Osteocyte (in vitro differentiated cells): ENCODE measurements at places on chromosomes 6 and 20. TPM values are rescaled to one million over a fixed set of nuclear protein-coding genes. Genes with fewer than 3 reads are reported as not detected.

GRCh38 chr6:34061348-34061747 lies 84.5 kb downstream of the GRM4 start:
- peaks cover 28% of the 10 kb centered on the region for H3K27me3 ChIP-seq
- no peak overlapping the region for H3K4me3 ChIP-seq
- no peaks in the 10 kb centered on the region for H3K36me3 ChIP-seq
- no peak for DNase-seq
- no peak overlapping the region for H3K27ac ChIP-seq
- peaks cover 10% of the 10 kb centered on the region for H3K4me1 ChIP-seq

DNA sequence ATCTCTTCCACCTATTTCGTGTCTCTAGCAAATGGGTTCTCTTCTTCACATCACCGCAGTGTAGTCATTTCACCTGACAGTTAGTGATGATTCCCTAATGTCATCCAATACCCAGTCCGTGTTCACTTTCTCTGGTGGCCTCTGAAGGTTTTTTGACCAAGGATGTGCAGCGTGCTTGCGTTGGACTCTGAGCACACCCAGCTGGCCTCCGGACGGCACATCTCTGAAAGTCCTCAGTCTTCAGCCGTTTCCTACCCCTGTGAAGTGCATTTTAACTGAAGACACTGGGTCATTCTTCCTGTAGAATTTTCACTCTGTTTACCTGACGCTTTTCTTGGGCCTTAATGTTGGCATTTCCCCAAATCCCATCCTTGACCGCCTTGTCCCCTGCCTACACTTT lies 98.7 kb downstream of the ERMARD start:
- H3K27me3 ChIP-seq, result no peaks in the 10 kb centered on the region
- H3K36me3 ChIP-seq, result no peaks in the 10 kb centered on the region
- H3K4me3 ChIP-seq, result no peak overlapping the region
- no peak overlapping the region for H3K27ac ChIP-seq
- no peaks in the 10 kb centered on the region for H3K4me1 ChIP-seq

- no peaks in the 10 kb centered on the region for H3K36me3 ChIP-seq
- no peaks in the 10 kb centered on the region for H3K4me1 ChIP-seq
- no peak overlapping the region for H3K4me3 ChIP-seq
- DNase-seq, result no peak
- H3K27me3 ChIP-seq, result no peaks in the 10 kb centered on the region
Observed at GRCh38 chr20:61599061-61599531, 347.0 kb downstream of the CDH4 start.

- DNase-seq, result no peak
- H3K36me3 ChIP-seq, result no peaks in the 10 kb centered on the region
- no peak overlapping the region for H3K4me3 ChIP-seq
- peaks cover 20% of the 10 kb centered on the region for H3K4me1 ChIP-seq
- no peak overlapping the region for H3K27ac ChIP-seq
- H3K27me3 ChIP-seq, result peaks cover 18% of the 10 kb centered on the region
Observed at GRCh38 chr20:57986666-57987065, 241.8 kb downstream of the ANKRD60 start.

DNA sequence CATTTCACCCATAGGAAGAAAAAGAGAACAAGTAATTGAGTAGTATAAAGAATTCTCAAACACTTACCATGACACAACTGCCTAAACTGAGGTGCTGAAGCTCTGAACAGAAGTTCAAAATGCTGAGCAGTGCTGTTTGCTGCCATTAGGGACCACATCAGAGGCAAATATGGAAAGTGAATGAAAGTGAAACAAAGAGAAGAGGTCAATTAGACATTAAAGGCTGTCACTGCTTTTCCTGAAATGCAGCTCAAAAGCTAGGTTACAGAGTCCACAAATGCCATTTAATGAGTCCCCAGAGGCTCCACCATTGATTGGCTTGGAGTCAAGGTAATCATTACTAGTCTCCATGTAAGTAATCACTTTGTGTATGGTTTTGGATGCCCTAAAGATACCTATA lies 46.1 kb downstream of the POU3F2 start:
- DNase-seq, result no peak
- no peak overlapping the region for H3K27ac ChIP-seq
- peaks cover 4% of the 10 kb centered on the region for H3K4me1 ChIP-seq
- peaks cover 18% of the 10 kb centered on the region for H3K36me3 ChIP-seq
- H3K27me3 ChIP-seq, result no peaks in the 10 kb centered on the region
- H3K4me3 ChIP-seq, result no peak overlapping the region

BTNL2 gene
- total RNA-seq, result not detected in 2 replicates

- no peak for DNase-seq
- peaks cover 28% of the 10 kb centered on the region for H3K27me3 ChIP-seq
- no peak overlapping the region for H3K4me3 ChIP-seq
- H3K27ac ChIP-seq, result no peak overlapping the region
- no peaks in the 10 kb centered on the region for H3K36me3 ChIP-seq
- no peaks in the 10 kb centered on the region for H3K4me1 ChIP-seq
Observed at GRCh38 chr6:32216998-32217397, 6.9 kb downstream of the NOTCH4 start.
